ENCODE measurements at places on chromosomes 7 and 10. TPM values are rescaled to one million over a fixed set of nuclear protein-coding genes. Genes with fewer than 3 reads are reported as not detected.

GRCh38 chr10:32377458-32378259 is 30.7 kb upstream of the EPC1 start:
- peak; percentile 33 for DNase-seq

SLC26A3 gene
- 0.26 TPM for polyA plus RNA-seq

SEC61A2 gene
- 1.8 TPM for polyA plus RNA-seq

GRCh38 chr7:88759230-88760135 is at the start of gene ZNF804B:
ZNF804B (plus strand) TSS chr7:88759700; CDS start chr7:88759977, 277 bp downstream.
- no peak for DNase-seq

DNA sequence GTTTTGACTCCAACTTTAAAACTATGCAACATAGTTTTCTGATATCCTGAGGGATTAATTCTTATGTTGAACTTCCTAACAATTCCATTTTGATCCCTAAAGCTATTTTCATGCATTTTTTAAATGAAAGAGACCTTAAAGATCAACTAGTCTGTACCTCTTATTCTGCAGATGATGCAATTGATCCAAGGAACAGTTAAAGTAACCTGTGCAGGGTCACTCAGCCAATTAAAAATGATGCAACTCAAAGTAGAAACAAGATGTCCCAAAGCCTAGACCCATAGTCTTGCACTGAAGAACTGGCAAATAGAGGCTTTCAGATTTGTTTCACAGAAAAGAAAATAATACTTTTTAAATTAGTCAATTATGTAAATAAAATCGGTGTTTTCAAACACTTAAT is 86.3 kb downstream of the IMMP2L start:
- DNase-seq = no peak

Data from CD4-positive, CD25-positive, alpha-beta regulatory T cell (primary cell).